ENCODE measurements at places on chromosomes 6 and 20.

DNA sequence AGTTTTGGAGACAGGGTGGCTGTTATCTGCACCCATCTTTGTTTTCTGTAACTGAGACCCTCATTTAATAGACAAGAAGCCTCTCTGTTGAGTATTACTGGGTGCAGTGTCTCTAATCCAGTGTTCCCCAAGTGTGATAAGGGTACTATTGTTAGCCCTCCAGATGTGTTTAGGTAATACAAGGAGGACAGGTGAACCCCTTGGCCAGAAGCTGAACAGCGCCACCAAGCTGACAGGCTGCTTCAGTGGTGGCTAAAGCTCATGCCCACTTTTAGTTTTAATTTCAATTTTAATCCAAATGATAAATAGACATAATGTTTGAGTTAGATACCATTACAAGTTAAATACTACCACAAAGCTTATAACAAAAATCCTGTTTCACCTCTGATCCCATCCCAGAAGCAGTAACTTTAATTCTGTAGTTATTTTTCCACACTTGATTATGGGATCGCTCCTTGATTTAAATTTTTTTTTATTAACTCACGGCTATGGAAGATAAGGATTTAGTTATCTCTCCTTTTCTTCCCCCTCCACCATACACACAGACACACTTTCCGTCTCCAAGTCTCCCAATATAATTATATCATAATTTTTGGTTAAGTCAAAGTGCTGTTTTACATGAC is 8.4 kb upstream of the STK35 start:
- no peak for DNase-seq

- no peak for DNase-seq
These were observed 15.3 kb upstream of the CCN2 start for GRCh38 chr6:131966443-131966842.

GRCh38 chr6:33826537-33826936 is 22.7 kb upstream of the MLN start:
- no peak for DNase-seq

- no peak for DNase-seq
These were observed 11.4 kb downstream of the SLC2A4RG start for GRCh38 chr20:63750807-63751470.

DNA sequence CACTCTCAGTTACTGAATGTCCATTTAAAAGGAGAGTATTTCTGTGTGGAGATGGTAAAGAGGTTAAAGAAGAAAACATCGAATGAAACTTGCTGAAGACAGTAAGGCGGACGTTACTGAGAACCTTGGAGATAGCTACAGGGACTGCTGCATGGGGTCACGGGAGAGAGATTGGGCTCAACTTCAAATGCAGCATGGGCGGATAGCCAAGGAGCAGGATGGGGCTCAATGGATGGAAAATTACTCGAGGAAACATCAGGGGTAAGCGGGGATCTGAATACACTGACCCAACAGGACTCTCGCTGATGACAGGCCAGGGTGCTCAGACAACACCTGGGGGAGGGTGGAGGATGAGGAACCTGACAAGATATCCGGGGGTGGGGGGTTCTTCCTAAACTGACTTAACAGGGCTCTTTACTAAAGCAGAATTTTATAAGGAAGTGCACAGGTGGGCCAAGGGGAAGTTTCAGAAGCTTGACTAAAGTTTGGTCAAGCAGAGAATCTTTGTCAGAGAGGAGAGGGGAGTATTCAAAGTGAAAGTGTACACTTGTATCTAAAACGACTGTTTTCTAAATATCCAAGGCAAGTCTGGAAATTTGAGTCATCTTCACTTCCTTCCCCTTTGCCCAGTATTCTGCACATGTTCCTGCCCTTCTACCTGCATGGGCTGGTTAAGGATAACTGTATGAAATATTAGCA is 22.8 kb downstream of the ECT2L start:
- DNase-seq = no peak

DNA sequence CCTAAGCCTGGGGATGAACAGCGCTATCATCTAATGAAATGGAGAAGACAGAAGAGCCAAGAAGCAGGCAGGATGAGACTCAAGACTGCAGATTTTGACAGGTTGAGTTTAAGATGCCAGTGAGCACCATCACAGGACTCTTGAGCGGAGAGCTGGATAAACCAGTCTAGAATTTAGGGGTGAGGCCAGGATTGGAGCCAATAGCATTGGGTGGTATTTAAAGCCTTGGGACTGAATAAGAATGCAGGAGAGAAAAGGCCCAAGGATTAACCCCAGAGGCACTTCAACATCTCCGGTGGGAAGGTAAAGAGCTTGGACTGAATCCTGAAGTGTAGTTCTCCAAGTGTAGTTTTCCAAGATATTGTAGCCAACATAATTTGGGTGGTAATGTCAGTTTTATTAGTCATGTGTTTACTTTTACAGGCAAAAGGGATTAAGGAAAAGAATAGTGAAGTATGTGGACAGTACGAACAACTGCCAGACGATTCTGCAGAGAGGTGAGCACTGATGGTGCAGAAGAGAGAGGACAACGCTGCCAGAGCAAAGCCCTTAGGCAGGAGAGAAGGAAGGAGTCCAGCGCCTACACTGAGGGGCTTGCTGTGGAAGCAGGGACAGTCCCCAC is 85.2 kb downstream of the DTNBP1 start:
- no peak for DNase-seq

DNA sequence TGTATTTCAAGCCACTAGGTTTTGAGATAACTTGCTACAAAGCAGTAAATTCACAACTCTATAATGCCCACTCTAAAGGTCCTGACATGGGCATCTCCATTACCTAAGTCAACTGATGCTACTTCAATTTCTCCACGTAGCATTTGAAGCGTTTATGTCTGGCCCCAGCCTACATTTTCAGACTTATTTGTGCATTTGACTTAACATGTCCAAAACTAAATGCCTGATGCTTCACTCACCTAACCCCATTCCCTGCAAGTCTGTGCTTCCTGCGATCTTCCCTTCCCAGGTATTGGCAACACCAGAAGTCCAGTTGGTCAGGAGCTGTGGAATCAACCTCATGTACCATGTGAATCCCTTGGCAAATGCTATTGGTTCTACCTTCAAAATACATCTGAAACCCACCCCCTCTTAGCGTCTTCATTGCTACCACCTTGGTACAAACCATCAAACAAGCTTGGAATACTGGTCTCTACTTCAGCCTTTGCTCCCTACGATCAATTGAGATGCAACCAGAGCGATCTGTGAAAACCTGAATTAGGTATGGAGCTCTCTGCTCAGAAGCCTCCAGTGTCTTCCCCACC is 12.8 kb upstream of the ZNFX1 start:
- DNase-seq = no peak

DNA sequence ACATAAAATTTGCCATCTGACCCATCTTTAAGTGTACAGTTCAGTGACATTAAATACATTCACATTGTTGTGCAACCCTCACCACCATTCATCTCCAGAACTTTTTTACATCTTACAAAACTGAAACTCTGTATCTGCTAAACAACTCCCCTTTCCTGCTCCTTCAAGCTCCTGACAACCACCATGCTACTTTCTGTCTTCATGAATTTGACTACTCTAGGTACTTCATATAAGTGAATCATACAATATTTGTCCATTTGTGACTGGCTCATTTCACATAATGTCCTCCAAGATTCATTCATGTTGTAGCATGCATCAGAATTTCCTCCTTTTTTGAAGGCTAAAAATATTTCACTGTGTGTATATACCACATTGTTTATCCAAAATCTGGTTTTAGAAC is 86.9 kb upstream of the SMLR1 start:
- no peak for DNase-seq

- no peak for DNase-seq
These were observed 405.3 kb upstream of the HS3ST5 start for GRCh38 chr6:114747995-114748625.

- no peak for DNase-seq
These were observed 122.1 kb downstream of the LRRC1 start for GRCh38 chr6:53916804-53917463.
